ENCODE measurements at places on chromosomes 7 and 10. TPM values are rescaled to one million over a fixed set of nuclear protein-coding genes. Genes with fewer than 3 reads are reported as not detected.

GRCh38 chr7:18626086-18626485 is 130.5 kb downstream of the HDAC9 start:
- no peak for DNase-seq

GRCh38 chr10:16843252-16843870 is 26.1 kb upstream of the RSU1 start:
- DNase-seq: no peak

DNA sequence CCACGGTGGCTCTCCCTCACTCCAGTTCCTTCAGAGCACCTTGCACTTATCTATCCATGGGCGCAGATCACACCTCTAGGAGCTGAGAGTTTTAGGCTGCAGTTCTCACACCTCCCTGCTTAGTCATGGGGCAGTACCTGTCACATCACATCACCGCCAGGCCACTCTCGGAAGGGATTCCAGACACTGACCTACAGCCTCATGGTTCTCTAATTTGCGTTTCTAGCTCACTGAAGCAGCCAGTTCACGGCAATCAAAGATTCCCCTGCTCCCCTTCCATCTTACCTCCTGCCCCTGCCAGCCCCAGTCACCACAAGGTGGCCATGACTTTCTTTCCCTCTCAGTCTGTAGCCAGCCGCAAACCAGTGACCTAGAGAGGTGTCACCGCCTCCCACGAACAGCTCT is 34.2 kb downstream of the ADRB1 start:
- DNase-seq: no peak

DNA sequence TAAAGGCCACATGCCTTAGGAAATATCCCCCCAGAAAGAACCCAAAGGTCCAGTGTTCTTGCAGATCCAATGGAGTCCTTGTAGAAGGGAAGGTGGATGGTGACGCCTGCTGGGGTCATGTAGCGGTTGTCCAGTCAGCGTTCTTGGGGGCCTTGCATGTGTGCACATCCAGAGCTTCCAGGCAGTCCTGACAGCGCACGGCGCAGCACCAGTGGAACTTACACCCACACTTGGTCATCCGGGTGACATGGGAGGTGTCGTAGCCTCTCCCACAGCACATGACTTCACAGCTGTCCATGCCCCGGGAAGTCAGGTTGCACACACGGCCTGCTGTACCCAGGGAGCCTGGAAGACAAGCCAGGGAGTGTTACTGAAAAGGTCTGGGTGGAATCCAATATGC is 44.8 kb downstream of the WNT2 start:
- DNase-seq: no peak

The SPDYE6 gene
- not detected for total RNA-seq
